NCI-H1048 (cell line): ENCODE measurements at places on chromosomes 5 and 9.

GRCh38 chr9:12702160-12702758, 9.1 kb downstream of the TYRP1 start:
- no peak for DNase-seq

GRCh38 chr9:137502008-137502911, 43.1 kb upstream of the NSMF start:
- no peak for DNase-seq

- no peak for DNase-seq
Measured at GRCh38 chr5:159943326-159943725, 27.0 kb downstream of the ADRA1B start.

DNA sequence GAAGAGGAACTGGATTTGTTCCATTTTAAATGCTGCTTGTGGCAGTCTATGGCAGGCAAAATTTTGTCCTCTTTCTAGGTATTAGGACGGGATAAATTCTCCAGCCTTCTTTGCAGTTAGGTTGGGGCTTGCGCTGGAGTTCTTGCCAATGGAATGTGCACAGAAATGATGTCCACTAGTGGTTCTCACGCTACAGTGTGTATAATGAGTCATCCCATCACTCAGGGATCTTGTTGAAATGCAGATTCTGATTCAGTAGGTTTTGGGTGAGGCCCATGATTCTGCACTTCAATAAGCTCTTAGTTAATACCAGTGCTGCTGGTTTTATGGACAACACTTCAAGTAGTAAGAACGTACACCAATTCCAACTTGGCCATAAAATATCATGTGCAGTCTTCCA, 317.6 kb upstream of the KLF4 start:
- DNase-seq = no peak

- no peak for DNase-seq
Measured at GRCh38 chr9:90915693-90916092, 114.1 kb downstream of the SYK start.

- DNase-seq = no peak
Measured at GRCh38 chr5:37859805-37860204, 20.0 kb upstream of the GDNF start.

GRCh38 chr5:28810751-28811136, 1772.4 kb upstream of the CDH9 start:
- DNase-seq = no peak

GRCh38 chr9:18798106-18798505, 234.9 kb downstream of the SAXO1 start:
- no peak for DNase-seq

GRCh38 chr9:21983561-21983935, 10.6 kb downstream of the CDKN2A start:
- DNase-seq = no peak

DNA sequence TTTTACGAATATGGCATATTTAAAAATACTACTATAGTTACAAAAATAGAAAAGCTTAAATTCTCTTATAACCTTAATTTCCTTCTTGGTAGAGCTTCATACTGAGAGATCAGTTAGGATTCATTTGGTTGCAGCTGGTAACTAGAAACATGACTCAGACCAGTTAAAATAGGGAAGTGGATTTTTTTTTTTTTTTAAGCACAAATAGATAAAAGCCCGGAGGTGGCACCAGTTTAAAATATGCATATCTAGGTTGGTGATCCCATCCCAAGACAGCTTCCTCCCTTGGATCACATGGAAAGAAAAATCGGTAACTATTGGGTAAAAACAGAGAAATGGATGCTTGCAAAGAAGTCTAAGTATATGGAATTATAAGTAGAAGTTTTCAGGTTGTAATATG, 1634.3 kb downstream of the MAT2B start:
- DNase-seq = no peak

DNA sequence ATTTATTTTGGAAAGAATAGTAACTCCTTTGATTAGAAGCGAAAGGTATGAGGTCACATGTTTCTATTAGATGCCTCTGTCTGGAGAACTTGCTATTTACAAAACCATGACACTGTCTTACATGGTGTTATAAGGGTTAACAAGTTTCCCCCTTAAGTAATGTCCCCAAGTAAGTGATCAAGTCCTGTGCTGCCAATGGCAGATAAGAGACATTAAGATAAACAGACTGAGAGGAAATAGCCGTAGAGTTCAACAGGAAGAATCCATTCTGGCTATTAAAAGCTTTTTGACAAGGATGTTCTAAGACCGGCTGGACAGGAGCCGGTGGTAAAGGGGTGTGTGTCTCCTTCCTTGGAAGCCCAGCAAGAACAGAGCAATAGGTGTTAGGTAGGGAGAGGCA, 257.5 kb downstream of the GADD45G start:
- no peak for DNase-seq

DNA sequence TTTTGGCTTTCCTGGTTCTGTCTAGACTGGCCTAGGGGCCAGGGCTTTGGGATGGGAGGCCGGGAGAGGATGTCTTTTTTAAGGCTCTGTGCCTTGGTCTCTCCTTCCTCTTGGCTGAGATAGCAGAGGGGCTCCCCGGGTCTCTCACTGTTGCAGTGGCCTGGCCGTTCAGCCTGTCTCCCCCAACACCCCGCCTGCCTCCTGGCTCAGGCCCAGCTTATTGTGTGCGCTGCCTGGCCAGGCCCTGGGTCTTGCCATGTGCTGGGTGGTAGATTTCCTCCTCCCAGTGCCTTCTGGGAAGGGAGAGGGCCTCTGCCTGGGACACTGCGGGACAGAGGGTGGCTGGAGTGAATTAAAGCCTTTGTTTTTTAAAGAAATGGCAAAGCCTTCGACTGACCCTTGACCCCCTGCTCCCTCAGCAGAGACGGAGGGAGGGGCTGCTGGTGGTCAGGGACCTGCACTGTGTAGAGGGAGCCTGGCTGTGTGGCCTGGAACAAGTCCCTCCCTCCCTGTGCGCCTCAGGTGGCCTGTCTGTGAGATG, 11.1 kb downstream of the FPGS start:
- no peak for DNase-seq

DNA sequence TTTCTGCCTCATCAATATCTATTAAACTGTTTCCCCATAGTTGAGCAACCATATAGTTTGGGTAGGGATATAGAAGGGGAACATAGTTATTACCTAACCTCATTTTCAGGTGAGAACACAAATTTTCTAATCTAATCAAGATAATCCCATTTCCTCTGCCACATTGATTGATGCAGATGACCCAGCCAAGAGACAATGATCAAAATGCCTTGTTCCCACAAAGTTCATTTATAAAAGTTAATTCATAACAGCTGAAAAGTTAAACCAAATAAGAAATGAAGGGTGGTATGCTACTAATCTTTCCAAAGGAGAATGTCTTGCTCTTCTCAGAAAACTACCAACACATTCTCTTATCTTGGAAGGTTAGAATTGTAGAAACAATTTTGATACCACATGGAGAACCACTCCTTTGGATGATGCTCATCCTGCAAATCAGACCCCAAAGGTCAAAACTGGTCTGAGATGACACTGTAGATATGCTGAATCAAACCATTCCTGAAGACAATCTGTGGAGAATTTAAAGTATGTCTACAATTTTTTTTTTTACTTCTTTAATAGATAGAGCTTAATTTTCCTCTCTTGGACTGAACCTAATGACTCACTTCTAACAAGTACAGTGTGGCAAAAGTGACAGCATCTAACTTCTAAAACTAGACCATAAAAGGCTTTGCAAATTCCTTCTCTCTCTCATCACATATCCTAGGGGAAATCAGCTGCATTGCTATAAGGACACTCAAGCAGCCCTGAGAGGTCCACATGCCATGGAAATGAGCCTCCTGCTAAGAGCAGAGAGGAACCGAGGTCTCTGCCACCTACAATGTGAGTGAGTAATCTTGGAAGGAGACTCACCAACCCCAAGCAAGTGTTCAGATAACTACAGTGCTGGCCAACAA, 586.7 kb upstream of the TUSC1 start:
- no peak for DNase-seq

- DNase-seq = no peak
Measured at GRCh38 chr5:5626412-5626811, 203.9 kb downstream of the ICE1 start.

- no peak for DNase-seq
Measured at GRCh38 chr9:124122321-124122720, 110.8 kb downstream of the LHX2 start.

DNA sequence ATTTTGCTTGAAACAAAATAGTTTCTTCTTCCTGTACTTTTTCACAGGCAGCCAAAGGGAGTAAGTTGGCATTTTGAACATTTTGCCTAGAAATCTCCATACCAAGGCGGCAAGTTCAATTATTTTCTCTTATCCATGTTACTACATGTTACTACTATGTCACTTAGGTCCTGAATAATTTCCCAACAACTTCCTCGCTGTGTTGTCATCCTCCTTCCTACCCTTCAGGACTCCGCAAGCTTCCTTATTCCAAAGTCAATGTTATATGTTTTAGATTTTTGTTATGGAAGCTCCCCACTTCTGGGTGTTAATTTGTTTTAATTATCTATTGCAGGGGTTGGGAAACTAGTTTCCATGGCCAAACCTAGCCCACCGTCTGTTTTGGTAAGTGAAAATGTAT, 9.9 kb upstream of the B4GALT1 start:
- no peak for DNase-seq

DNA sequence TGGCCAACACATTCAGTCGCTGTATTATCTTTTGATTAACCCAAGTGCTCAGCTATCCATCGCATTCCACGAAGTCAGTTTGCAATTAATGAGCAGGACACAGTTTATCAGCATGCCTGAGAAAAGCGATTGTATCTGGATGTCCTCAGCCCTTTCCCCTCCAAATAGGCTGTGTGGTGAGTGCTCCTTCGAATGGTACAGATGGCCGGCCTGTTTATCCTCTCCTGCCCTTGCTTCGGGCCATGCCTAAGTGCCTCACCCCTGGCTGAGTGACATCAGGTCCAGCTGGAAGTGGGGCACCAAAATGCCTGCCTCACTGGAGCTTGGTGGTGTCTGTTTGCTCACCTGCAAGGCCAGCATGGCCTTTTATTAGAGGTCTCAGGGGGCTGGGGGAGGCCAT, 317.3 kb downstream of the GADD45G start:
- DNase-seq = no peak

- no peak for DNase-seq
Measured at GRCh38 chr9:131524665-131525315, 6.3 kb downstream of the UCK1 start.

GRCh38 chr5:99636663-99637062, 707.9 kb upstream of the CHD1 start:
- DNase-seq = no peak
